ENCODE measurements at places on chromosomes 1 and 21.

- DNase-seq: no peak
Observed at GRCh38 chr1:64000021-64000420, 203.4 kb upstream of the UBE2U start.

GRCh38 chr1:200329208-200329882 is 80.5 kb downstream of the ZNF281 start:
- DNase-seq: no peak

DNA sequence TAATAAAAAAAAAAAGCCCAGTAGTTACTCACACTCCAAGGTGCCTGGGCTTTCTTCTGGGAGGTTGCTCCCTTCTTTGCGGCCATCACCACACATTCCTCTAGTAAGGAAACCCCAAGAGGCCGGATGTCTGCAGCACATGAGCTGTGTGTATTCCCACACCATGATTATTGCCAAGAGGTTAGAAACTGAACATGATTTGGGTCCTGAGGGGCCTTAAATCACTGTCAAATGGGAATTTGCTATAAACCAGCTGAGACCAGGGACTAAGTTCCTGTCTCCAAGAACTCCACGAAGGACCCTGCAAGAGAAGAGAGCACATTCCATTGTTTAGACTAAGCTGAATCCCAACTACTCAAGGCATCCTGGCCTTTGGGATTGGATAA is 85.3 kb upstream of the SSX2IP start:
- DNase-seq: no peak

DNA sequence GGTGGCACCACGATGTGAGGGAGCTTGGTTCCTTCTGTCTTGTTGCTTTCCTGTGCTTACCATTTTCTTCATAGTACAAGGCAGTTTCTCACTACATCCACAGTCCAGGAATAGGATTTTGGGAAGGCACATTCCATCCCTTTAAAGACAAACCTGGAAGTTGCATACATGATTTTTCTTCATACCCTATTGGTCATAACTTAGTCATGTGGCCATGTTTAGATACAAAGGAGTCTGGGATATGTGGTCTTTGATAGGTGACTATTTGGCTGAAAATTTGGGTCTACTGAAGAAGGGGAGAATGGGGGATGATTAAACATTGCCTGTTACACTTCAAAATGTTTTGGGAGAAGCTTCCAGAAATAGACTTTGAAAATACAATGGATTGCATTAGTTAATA is 7.0 kb downstream of the DYRK1A start:
- no peak for DNase-seq

DNA sequence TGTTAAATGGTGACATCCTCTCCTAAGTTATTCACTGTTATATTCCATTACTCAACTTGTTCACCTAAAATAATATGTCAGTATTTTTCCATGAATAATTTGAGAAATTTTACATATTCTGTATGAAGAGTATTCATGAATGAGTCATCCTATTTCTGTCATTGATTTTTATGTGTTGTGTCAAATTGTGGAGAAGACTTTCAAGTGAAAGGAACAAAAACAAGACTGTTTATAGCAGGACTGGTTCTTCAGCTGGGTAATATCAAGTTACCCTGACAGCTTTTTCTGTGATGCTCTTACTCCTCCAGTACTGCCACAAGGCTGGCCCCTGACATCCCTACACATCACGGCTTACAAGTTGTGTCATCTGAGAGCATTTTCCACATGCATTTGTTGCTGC is 847.7 kb downstream of the NCAM2 start:
- DNase-seq: no peak

GRCh38 chr1:186569856-186570255 is 108.9 kb upstream of the PDC start:
- no peak for DNase-seq
